ENCODE measurements at places on chromosomes 12 and 14.
A peak's percentile ranks its signal among the peaks of the same experiment; 100 is the strongest.

GRCh38 chr12:64192644-64193444 lies 29.3 kb downstream of the KICS2 start:
- DNase-seq = no peak

DNA sequence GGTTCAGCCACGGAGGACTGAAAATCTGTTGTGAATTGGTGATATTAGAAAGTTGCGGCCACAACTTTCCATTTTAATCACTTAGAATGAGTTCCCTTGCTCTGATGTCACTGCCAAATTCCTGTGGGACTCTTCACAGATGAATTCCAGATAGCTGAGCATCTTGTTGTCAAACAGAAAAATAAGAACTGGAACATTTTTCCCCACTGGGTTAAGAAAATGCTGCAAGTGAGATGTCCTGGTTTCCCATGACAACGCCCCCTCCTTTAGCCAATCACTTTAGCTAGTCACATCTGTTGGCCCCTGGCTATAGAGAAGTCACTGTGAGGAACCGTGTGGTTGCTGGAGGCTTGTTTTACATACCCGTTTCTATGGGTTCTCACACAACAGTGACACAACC lies 135.9 kb downstream of the KTN1 start:
- peak; percentile 66 for DNase-seq

GRCh38 chr14:100528962-100529560 lies 58.2 kb downstream of the BEGAIN start:
- no peak for DNase-seq

DNA sequence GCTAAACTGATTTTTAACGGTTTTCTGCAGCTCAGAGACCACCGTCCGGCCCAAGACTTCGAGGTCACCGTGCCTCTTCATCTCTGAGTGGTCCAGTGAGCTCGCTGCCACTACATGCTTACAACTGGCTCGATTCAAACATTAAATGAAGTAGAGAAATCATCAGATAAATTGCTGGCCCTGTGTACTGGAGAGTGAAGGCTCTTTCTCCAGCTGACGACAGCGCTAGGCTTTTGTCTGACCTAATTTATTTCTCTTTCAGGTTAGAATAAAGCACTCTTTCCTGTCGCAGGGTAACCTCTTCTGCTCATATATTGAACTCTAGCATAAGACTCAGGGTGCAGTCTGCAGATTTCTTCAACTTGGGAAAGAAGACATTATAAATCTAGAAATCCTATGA lies 6.4 kb downstream of the BCL11B start:
- DNase-seq = no peak

DNA sequence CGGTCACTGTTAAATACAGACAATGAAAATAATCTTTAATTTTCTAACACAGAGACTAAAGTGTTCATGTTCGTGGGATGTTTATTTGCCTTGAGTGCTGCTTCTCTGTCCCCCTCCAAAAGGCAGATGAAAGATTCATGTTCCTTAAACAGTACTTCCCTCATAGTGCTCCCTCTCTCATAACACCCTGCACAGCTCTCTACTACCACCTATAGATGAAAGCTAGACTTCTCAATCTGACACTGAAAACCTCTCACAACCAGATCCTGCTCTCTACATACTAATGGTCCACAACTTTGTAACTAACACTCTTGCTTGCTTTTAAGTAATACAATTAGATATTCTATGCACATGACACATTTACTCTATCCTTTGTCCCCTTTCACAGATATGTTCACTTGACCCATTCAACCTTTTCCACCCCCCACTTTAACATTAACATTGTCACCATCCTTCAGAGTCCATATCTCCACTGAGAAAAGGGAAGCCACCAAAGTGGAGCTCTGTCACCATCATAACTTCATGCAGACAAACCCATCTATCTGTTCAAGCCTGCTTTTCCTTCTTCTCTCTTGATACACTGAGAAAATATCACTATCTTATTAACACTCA lies 266.4 kb upstream of the USP15 start:
- DNase-seq = peak; percentile 37

DNA sequence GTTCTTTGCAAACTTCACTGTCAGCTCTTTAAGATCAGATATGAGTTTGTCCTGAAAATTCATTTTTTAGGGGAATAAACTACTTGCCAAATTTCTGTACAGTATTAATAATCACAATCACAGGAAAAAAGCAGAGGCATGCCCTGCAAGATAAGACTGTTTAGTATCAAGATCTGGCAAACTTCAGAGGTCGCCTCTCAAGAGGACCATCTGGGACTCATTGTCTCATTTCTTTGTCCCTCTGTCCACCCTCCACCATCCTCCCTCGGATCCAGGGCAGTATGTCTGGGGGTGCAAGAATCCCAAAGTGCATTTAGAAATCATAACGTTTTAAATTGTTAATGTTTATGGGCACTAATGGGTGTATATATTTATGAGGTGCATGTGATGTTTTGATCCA lies 232.4 kb upstream of the FKBP4 start:
- DNase-seq = no peak

- no peak for DNase-seq
Observed at GRCh38 chr12:80413462-80413861, 30.6 kb upstream of the PTPRQ start.

Data from urothelium cell line (cell line).